Stomach (tissue), 19 donors: ENCODE measurements at places on chromosomes 4 and X. TPM values are rescaled to one million over a fixed set of nuclear protein-coding genes. Genes with fewer than 3 reads are reported as not detected.

The GPM6B gene
- 13.4 TPM for total RNA-seq

The LCORL gene
- total RNA-seq, result 28.1 TPM

The IL2RG gene
- 11.2 TPM for total RNA-seq

DNA sequence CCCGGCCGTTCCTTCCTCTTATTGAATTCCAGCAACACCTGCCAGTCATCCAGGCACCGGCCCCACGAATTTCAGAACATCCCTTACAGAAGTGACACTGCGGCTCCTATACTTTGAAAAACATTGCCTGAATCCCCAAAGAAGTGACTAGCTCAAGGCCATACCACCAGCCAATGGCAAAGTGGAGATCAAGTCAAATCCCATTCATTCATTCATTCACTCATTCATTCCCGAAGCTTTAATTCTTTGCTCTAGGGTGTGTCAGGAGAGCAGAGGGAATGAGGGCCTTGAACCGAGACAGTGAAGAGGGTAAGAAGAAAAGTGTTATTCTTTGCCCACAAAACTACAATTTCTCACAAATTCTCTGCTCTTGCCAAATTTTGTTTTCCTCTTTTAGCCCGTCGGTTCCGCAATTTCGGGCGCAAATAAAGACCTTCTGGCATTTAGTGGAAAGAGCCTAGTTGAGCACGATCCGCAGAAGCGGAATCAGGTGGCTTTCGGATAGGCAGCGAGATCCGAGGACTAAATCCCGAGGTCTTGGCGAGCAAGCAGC is 824 bp upstream of the HMGB3 start:
- H3K27me3 ChIP-seq, result no peaks in the 10 kb centered on the region
- peaks cover 13% of the 10 kb centered on the region for H3K4me1 ChIP-seq
- no peak for DNase-seq
- H3K27ac ChIP-seq, result no peak overlapping the region

- no peak overlapping the region for H3K27ac ChIP-seq
- no peak for DNase-seq
- H3K4me1 ChIP-seq, result no peaks in the 10 kb centered on the region
- no peaks in the 10 kb centered on the region for H3K36me3 ChIP-seq
Measured at GRCh38 chr4:24044610-24045589, 155.1 kb upstream of the PPARGC1A start.

DNA sequence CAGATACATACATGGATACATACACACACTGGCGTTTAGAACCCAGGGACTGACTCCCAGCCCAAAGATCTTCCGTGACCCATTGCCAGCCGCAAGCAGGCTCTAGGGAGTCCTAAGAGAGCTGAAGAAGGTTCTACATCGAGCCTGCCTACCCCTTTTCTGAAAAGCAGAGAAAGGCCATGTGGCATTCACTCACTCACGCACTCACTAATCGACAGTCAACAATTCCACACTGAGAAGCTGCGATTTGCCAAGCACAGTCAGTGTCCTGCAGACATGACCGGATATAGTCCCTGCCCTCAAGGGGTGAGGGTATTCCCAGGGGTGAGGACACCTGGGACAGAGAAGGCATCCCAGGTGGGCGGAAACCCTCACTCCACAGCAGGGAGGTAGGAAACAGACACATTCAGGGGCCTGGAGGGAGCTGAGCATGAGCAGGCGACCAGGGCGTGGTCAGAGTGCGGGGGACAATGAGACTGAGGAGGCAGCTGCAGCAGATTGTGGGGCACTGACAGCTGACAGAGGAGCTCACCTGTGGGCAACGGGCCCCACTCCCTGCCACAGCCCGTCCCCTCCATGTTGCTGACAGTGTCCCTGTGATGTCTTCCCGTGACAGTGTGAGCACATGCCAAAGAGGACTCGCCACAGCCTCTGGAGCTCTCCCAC is 13.2 kb upstream of the MAN2B2 start:
- H3K27ac ChIP-seq, result no peak overlapping the region
- no peaks in the 10 kb centered on the region for H3K36me3 ChIP-seq
- H3K4me3 ChIP-seq, result no peak overlapping the region
- H3K4me1 ChIP-seq, result peaks cover 17% of the 10 kb centered on the region
- peaks cover 62% of the 10 kb centered on the region for H3K27me3 ChIP-seq
- DNase-seq, result no peak

GRCh38 chr4:187184508-187184907 is 460.9 kb upstream of the FAT1 start:
- no peak for DNase-seq
- no peaks in the 10 kb centered on the region for H3K4me1 ChIP-seq
- no peak overlapping the region for H3K27ac ChIP-seq
- H3K36me3 ChIP-seq, result no peaks in the 10 kb centered on the region

DNA sequence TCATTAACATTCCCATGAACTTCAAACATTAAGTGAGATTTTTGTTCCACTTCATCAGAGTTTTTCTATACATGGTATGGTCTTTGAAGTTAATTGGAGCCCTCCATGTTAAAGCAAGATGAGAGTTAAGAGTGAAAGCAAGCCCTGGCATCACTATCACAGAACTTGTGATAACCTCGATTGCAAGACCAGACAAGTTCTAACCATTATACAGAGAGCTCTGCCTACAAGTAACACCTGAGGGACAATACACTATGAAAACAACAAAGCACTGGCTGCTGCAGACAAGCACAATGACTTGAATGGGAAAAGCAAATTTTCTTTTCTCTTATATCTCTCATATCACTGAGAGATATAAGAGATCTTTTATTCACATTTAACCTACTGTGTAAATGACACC is 126.6 kb upstream of the GYPA start:
- no peaks in the 10 kb centered on the region for H3K4me1 ChIP-seq
- no peak for DNase-seq
- no peaks in the 10 kb centered on the region for H3K36me3 ChIP-seq
- H3K4me3 ChIP-seq, result no peak overlapping the region

GRCh38 chr4:86448871-86449270 is 89.0 kb upstream of the MAPK10 start:
- no peaks in the 10 kb centered on the region for H3K36me3 ChIP-seq
- no peak overlapping the region for H3K4me3 ChIP-seq
- DNase-seq, result no peak

- DNase-seq, result no peak
- H3K4me1 ChIP-seq, result no peaks in the 10 kb centered on the region
- H3K36me3 ChIP-seq, result no peaks in the 10 kb centered on the region
- H3K4me3 ChIP-seq, result no peak overlapping the region
- no peaks in the 10 kb centered on the region for H3K27me3 ChIP-seq
Measured at GRCh38 chr4:155906554-155907247, 3.2 kb downstream of the TDO2 start.

DNA sequence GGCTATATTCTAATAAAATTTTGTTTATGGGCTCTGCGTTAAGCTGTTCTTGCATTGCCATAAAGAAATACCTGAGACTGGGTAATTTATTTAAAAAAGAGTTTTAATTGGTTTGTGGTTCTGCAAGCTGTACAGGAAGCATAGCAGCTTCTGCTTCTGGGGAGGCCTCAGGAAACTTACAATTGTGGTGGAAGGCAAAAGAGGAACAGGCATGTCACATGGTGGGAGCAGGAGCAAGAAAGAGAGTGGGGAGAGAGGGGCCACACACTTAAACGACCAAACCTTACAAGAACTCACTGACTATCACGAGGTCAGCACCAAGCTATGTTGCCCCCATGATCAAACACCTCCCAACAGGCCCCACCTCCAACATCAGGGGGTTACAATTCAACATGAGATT is 74.0 kb downstream of the FHDC1 start:
- DNase-seq, result no peak
- H3K27ac ChIP-seq, result no peak overlapping the region
- H3K36me3 ChIP-seq, result no peaks in the 10 kb centered on the region
- no peaks in the 10 kb centered on the region for H3K27me3 ChIP-seq

GRCh38 chr4:70488748-70489147 is 16.8 kb downstream of the MUC7 start:
- H3K27ac ChIP-seq, result no peak overlapping the region
- no peaks in the 10 kb centered on the region for H3K4me1 ChIP-seq
- no peaks in the 10 kb centered on the region for H3K36me3 ChIP-seq
- no peaks in the 10 kb centered on the region for H3K27me3 ChIP-seq
- H3K4me3 ChIP-seq, result no peak overlapping the region
- DNase-seq, result no peak

- no peaks in the 10 kb centered on the region for H3K36me3 ChIP-seq
- DNase-seq, result no peak
- no peaks in the 10 kb centered on the region for H3K4me1 ChIP-seq
- H3K27ac ChIP-seq, result no peak overlapping the region
Measured at GRCh38 chr4:20151436-20151835, 100.3 kb upstream of the SLIT2 start.

DNA sequence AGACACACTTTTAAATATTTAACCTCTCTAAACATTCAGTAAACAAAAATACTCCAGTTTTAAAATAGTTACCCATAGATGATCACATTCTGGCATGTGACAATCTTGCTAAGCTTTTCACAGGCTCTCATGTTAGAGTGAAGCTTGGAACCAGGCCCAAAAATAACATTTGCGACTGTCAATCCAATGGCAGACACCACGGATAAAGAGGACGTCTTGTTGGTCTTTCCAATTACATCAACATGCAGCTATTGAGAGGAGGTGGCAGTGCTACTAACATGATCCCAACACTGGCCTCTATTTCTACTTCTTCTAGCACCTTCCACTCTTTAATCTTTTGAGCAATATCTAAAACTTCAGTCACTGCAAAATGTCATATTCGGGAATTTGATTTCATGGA is 970.8 kb upstream of the TENM3 start:
- H3K4me3 ChIP-seq, result no peak overlapping the region
- no peak for DNase-seq
- no peaks in the 10 kb centered on the region for H3K4me1 ChIP-seq
- no peaks in the 10 kb centered on the region for H3K27me3 ChIP-seq

GRCh38 chr4:82561786-82562563 is at the start of gene TMEM150C:
TMEM150C (minus strand) TSS chr4:82561988; CDS start chr4:82504657, 57,331 bp downstream.
- H3K27me3 ChIP-seq, result peaks cover 10% of the 10 kb centered on the region
- H3K36me3 ChIP-seq, result no peaks in the 10 kb centered on the region
- peak within 1 kb of the TSS; percentile 77 for H3K4me3 ChIP-seq

DNA sequence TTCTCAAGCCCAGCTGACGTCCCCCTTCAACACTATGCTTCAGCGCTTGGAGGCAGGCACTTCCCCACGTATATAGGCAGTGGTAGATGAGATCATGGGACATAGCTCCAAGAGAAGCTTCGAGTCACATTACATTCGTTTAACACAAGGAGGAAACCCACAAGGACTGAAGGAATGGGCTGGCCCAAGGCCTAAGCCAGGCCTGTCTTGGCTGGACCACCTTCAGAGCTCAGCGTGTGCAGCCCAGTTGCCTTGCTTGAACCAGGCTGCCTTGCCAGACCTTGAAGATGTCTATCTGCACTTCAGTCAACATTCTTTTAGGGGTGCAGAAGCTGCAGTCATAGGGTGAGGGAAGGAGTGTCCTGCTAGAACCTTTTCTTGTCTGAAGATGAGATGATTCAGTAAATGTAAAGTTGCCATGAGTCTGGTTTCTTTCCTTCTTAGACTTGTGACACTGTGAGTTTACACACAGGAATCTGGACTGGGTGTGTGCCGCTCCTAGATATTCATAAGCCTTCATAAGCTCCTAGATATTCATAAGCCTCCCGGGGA is 144.1 kb upstream of the RBPJ start:
- H3K27me3 ChIP-seq, result no peaks in the 10 kb centered on the region
- peaks cover 24% of the 10 kb centered on the region for H3K4me1 ChIP-seq
- no peak overlapping the region for H3K4me3 ChIP-seq
- no peak for DNase-seq
- H3K27ac ChIP-seq, result no peak overlapping the region

DNA sequence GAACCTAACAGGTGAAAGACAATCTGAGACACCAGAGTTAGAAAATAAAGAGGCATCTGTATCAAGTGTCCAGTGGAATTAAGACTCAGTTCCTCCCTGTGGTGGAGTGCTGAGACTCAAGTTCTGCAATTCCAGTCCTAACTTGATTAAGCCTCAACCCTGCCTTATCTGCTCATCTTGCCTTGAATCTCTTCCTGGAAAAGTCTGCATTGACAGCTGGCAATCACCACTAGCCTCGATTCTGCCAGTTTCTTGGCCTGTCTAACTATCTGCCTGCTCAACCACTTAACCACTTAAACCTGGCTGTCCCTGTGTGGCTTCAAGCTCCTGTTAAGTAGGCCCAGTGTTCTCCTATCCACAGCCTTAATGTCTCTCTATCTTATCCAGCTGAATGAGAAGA is 22.4 kb upstream of the NEIL3 start:
- no peaks in the 10 kb centered on the region for H3K27me3 ChIP-seq
- H3K4me3 ChIP-seq, result no peak overlapping the region
- H3K27ac ChIP-seq, result no peak overlapping the region
- H3K36me3 ChIP-seq, result no peaks in the 10 kb centered on the region

GRCh38 chrX:148771440-148771839 is 271.0 kb downstream of the AFF2 start:
- DNase-seq, result no peak
- no peak overlapping the region for H3K4me3 ChIP-seq
- no peaks in the 10 kb centered on the region for H3K4me1 ChIP-seq

- no peaks in the 10 kb centered on the region for H3K36me3 ChIP-seq
- no peak overlapping the region for H3K27ac ChIP-seq
- H3K4me3 ChIP-seq, result no peak overlapping the region
- peak; percentile 48 for DNase-seq
Measured at GRCh38 chr4:32569861-32570260, 1849.7 kb downstream of the PCDH7 start.

GRCh38 chrX:154352466-154352865 is 22.0 kb downstream of the FLNA start:
- H3K27ac ChIP-seq, result no peak overlapping the region
- no peaks in the 10 kb centered on the region for H3K4me1 ChIP-seq
- no peaks in the 10 kb centered on the region for H3K27me3 ChIP-seq

- no peaks in the 10 kb centered on the region for H3K36me3 ChIP-seq
- no peaks in the 10 kb centered on the region for H3K27me3 ChIP-seq
- no peak overlapping the region for H3K27ac ChIP-seq
- H3K4me1 ChIP-seq, result no peaks in the 10 kb centered on the region
- no peak overlapping the region for H3K4me3 ChIP-seq
Measured at GRCh38 chr4:72629540-72629939, 60.5 kb upstream of the ADAMTS3 start.

DNA sequence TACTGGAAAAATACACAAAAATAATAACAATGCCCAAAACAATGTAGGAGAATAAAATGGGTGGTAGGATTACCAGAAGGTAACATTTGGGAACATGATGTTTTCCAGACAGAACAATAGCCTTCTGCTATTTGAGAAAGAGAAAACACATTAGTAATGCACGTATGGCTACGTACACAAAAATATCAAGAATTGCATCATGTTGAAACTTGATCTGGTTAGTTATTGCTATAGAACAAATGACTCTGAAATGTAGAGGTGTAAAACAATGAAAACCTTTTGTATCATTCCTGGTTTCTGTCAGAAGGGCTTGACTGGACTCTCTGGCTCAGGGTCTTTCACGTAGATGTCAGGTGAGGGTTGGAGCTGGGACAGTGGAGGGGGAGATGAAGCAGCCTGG is 1040.0 kb downstream of the FAT4 start:
- no peaks in the 10 kb centered on the region for H3K4me1 ChIP-seq
- no peak overlapping the region for H3K27ac ChIP-seq
- no peak overlapping the region for H3K4me3 ChIP-seq
- H3K27me3 ChIP-seq, result no peaks in the 10 kb centered on the region
- no peaks in the 10 kb centered on the region for H3K36me3 ChIP-seq
